ENCODE measurements at places on chromosomes 16 and 17. TPM values are rescaled to one million over a fixed set of nuclear protein-coding genes. Genes with fewer than 3 reads are reported as not detected.

Gene TUBB3
- total RNA-seq = 2.8 TPM

GRCh38 chr17:11935734-11936406, 61.4 kb downstream of the ZNF18 start:
- no peak for DNase-seq
- H3K27ac ChIP-seq = no peak overlapping the region
- no peaks in the 10 kb centered on the region for H3K4me1 ChIP-seq

DNA sequence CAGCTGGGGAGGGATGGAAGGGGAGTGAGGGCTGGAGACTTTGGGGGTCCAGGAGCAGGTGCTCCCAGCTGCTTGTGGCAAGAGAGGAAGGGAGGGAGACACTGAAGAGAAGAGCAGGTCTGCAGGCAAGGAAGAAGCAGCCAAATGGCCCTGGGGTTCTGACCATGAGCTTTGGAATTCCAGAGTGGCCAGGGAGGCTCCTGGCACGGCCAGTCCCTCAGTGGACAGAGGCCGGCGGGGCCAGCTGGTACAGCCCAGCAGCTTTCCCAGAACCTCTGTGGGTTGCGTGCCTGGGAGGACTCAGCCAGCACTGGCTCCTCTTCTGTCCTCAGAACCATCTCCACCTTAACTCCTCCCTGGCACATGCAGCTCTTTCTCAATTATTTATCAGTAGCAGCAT, 233.0 kb downstream of the MSI2 start:
- no peaks in the 10 kb centered on the region for H3K27me3 ChIP-seq
- no peaks in the 10 kb centered on the region for H3K36me3 ChIP-seq
- DNase-seq = no peak
- H3K4me3 ChIP-seq = no peak overlapping the region
- H3K4me1 ChIP-seq = no peaks in the 10 kb centered on the region
- no peak overlapping the region for H3K27ac ChIP-seq

Gene CASKIN1
- not detected for total RNA-seq

DNA sequence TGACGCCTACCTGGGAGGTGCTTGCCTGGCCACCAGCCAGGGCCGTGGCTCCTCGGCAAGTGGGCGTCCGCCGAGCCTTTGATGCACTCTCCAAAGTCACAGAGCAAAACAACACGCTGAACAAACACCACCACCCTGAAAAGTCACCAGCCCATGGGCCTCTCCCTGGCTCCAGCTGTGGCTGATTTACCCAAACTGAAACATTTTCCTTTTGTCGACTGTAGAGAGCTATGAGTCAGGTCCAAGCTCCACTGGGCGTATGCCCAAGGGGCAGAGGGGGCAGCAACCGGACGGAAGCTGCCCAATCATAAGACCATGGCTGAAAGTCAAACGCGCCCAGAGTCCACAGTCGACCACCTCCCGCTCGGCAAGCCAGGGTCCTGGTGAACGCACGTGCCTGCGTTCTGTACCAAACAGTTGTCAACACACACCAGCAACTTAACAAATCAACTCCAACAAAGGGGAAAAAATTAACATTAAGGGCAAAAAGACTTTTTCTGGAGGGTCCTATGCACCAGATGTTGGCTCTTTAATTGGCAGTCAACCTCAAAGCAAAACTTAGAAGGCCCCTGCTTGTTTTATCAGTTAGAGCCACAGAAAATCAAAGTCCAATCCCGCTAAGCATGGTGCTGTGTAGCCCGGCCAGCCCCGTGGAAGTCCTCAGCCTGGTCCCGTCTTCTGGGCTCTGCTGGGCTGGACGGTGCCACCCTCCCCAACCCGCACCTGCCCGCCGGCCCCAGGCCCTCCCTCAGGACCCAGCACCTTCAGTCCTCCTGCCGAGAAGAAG, 47.3 kb downstream of the TBC1D16 start:
- H3K4me1 ChIP-seq = peaks cover 79% of the 10 kb centered on the region
- peak; percentile 66 for DNase-seq

Gene CRHR1
- total RNA-seq = not detected

- no peaks in the 10 kb centered on the region for H3K36me3 ChIP-seq
- peaks cover 6% of the 10 kb centered on the region for H3K4me1 ChIP-seq
- peak; percentile 25 for DNase-seq
- H3K27me3 ChIP-seq = no peaks in the 10 kb centered on the region
- H3K4me3 ChIP-seq = peak overlapping the region; percentile 73
Measured at GRCh38 chr17:35568561-35568960, 7.9 kb upstream of the SLFN14 start.

- no peaks in the 10 kb centered on the region for H3K4me1 ChIP-seq
- no peak overlapping the region for H3K4me3 ChIP-seq
- H3K27me3 ChIP-seq = no peaks in the 10 kb centered on the region
Measured at GRCh38 chr16:55426865-55427484, 52.0 kb upstream of the MMP2 start.

GRCh38 chr16:71923941-71924690, 28.8 kb downstream of the IST1 start:
- H3K36me3 ChIP-seq = peaks cover 99% of the 10 kb centered on the region
- no peaks in the 10 kb centered on the region for H3K27me3 ChIP-seq
- no peak for DNase-seq
- no peak overlapping the region for H3K27ac ChIP-seq
- peaks cover 27% of the 10 kb centered on the region for H3K4me1 ChIP-seq

- H3K27ac ChIP-seq = no peak overlapping the region
- no peaks in the 10 kb centered on the region for H3K36me3 ChIP-seq
- H3K4me1 ChIP-seq = no peaks in the 10 kb centered on the region
- H3K27me3 ChIP-seq = no peaks in the 10 kb centered on the region
Measured at GRCh38 chr16:75204410-75204758, 2.6 kb downstream of the CTRB2 start.

Gene CLDN9
- total RNA-seq = 0.76 TPM

Gene HYDIN
- total RNA-seq = 3.3 TPM

DNA sequence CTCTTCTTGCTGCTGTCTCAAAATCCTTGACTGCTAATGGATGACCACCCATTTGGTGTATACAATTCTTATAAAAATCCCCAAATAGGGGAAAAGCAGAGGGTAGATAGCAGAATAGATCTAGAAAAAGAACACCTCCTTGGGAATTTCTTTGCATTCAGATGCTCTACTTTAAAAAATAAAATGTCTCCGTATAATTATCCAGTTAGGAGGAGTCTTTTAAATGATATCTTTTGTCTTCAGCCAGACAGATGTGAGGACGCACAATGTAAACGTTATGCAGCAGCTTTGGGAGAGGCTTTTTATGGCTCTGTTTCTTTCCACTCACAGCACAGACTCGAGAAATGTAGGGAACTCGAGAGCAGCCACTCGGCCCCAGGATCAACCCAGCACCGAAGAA, 300.2 kb downstream of the IRF8 start:
- H3K36me3 ChIP-seq = no peaks in the 10 kb centered on the region
- no peak overlapping the region for H3K4me3 ChIP-seq
- H3K27ac ChIP-seq = peak overlapping the region; percentile 93
- no peaks in the 10 kb centered on the region for H3K4me1 ChIP-seq
- no peak for DNase-seq

- H3K4me3 ChIP-seq = peak overlapping the region; percentile 79
- H3K36me3 ChIP-seq = no peaks in the 10 kb centered on the region
- H3K27ac ChIP-seq = peak overlapping the region; percentile 100
Measured at GRCh38 chr17:42387661-42388380, 421 bp downstream of the STAT3 start.

DNA sequence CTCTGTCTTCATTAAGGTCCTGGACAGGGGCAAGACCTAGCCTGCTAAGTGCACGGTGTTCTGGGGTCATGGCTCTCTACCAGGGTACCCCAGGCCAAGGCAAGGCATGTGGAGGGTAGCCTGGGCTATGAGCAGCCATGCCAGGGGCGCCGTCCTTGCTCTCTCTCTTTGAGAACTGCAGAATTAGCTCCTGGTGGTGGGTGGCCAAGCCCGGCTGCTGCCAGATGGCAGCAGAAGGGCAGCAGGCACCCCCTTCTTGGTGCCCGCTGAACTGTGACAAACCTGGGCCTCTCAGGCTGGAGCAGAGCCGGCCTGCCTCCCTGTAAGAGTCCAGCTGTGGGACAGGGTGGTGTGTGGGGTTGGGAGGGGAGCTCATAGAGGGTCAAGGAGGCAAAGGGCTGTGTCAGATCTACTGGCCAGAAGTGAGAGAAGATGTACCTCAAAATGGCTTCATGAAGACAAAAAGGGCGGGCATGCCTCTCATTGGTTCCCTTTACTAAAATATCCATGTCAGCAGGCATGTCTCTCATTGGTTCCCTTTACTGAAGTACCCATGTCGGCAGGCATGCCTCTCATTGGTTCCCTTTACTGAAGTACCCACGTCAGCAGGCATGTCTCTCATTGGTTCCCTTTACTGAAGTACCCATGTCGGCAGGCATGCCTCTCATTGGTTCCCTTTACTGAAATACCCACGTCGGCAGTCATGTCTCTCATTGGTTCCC, 81.7 kb upstream of the SDK2 start:
- no peaks in the 10 kb centered on the region for H3K4me1 ChIP-seq
- H3K4me3 ChIP-seq = no peak overlapping the region
- H3K27ac ChIP-seq = no peak overlapping the region
- no peaks in the 10 kb centered on the region for H3K36me3 ChIP-seq
- no peak for DNase-seq

DNA sequence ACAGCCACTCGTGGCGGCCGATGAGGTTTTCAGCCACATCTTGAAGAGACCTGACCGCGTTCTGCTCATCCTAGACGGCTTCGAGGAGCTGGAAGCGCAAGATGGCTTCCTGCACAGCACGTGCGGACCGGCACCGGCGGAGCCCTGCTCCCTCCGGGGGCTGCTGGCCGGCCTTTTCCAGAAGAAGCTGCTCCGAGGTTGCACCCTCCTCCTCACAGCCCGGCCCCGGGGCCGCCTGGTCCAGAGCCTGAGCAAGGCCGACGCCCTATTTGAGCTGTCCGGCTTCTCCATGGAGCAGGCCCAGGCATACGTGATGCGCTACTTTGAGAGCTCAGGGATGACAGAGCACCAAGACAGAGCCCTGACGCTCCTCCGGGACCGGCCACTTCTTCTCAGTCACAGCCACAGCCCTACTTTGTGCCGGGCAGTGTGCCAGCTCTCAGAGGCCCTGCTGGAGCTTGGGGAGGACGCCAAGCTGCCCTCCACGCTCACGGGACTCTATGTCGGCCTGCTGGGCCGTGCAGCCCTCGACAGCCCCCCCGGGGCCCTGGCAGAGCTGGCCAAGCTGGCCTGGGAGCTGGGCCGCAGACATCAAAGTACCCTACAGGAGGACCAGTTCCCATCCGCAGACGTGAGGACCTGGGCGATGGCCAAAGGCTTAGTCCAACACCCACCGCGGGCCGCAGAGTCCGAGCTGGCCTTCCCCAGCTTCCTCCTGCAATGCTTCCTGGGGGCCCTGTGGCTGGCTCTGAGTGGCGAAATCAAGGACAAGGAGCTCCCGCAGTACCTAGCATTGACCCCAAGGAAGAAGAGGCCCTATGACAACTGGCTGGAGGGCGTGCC, 30.1 kb downstream of the CIITA start:
- no peaks in the 10 kb centered on the region for H3K36me3 ChIP-seq
- no peaks in the 10 kb centered on the region for H3K4me1 ChIP-seq
- no peak overlapping the region for H3K27ac ChIP-seq
- DNase-seq = no peak
- H3K27me3 ChIP-seq = no peaks in the 10 kb centered on the region

DNA sequence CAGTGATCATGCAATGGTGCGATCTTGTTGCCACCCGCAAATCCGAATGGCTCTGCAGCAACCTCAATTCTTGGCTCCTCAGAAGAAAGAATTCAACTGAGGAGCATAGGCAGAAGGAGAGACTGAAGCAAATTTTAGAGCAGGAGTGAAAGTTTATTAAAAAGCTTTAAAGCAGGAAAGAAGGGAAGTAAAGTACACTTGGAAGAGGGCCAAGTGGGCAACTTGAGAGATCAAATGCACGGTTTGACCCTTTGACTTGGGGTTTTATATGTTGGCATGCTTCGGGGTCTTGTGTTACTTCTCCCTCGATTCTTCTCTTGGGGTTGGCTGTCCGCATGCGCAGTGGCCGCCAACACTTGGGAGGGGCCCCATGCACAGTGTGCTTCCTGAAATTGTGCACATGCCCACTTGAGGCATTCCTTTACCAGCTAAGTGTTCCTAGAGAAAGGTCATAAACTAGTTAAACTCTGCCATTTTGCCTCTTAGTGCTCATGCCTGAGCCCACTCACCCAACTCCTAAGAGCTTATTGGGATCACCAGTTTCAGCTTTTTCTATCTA, 36.7 kb downstream of the ZNRF1 start:
- no peaks in the 10 kb centered on the region for H3K4me1 ChIP-seq
- no peak overlapping the region for H3K4me3 ChIP-seq
- H3K27ac ChIP-seq = no peak overlapping the region

Gene VTN
- not detected for total RNA-seq

Gene NHLRC4
- 1.2 TPM for total RNA-seq

DNA sequence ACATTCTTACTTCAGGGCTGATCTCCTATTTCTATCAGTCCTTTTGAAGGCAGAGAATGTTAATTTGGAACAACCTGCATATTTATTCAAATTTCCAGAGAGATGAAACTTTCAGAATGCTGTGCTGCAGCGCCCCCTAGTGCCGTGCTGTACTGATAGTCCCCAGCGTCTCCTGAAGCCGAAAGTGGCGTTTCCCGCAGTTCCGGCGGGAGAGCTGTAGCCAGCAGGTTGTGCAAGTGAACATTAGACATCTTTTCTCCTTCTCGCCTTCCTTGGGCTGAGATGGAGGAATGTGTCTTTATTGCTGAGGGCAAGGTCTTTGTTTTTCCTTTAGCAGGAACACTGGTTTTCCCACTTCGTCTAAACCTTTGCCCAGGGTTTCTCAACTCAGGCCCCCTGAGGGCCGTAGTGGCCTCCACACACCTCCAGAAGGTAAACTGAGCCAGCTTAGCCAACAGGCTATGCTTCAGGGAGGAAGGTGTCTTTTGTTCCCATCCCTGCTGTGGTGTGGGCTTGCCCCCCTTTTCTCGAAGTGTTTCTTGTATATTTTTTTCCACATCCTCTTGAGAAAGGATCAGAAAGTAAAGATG, 26.4 kb downstream of the USP10 start:
- H3K4me3 ChIP-seq = peak overlapping the region; percentile 23
- no peaks in the 10 kb centered on the region for H3K36me3 ChIP-seq
- DNase-seq = peak; percentile 96

Gene SLC7A6
- total RNA-seq = 47.7 TPM

GRCh38 chr16:80569440-80570105, 28.8 kb downstream of the DYNLRB2 start:
- H3K4me1 ChIP-seq = no peaks in the 10 kb centered on the region
- no peaks in the 10 kb centered on the region for H3K36me3 ChIP-seq
- H3K4me3 ChIP-seq = no peak overlapping the region
- DNase-seq = no peak
- no peaks in the 10 kb centered on the region for H3K27me3 ChIP-seq

GRCh38 chr16:5479926-5480325, 382.3 kb upstream of the EEF2KMT start:
- no peaks in the 10 kb centered on the region for H3K4me1 ChIP-seq
- no peak for DNase-seq
- no peak overlapping the region for H3K27ac ChIP-seq
- no peak overlapping the region for H3K4me3 ChIP-seq
